ENCODE measurements at places on chromosomes 7 and 10. TPM values are rescaled to one million over a fixed set of nuclear protein-coding genes. Genes with fewer than 3 reads are reported as not detected.

DNA sequence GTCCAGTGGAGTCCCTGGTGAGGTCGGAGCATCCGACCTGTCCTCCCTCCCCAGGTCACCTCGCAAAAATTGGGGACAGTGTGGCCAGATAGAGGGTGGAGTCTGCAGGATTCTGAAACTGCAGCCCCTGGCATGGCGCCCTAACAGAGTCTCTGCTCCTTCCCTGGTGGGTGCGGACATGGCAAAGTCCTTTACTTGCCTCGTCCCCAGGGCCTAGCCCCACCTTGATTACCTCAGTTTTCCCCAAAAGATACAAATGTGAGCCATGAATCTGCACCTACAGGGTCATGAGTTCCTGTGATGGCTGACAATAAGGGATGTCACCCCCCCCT is 47.7 kb downstream of the NPVF start:
- DNase-seq = no peak

DNA sequence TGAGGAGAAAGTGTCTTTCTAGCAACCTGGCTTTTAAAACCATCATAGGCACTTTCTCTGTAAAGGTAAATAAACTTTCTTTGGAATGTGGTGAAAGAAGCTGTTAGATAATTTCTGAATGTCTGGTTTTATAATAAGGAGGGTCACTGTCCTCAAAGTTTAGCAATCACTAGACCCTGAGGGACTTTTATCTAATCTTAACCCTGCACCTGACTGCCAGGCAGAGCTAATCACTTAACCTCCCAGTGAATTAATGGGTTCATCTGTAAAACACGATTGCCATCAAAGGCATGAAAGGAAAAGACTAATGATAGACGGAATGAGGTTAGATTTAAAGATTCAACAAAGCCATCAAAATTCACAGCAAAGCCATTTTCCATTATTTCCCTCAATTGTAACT is 553.8 kb downstream of the GRM8 start:
- DNase-seq = no peak

DNA sequence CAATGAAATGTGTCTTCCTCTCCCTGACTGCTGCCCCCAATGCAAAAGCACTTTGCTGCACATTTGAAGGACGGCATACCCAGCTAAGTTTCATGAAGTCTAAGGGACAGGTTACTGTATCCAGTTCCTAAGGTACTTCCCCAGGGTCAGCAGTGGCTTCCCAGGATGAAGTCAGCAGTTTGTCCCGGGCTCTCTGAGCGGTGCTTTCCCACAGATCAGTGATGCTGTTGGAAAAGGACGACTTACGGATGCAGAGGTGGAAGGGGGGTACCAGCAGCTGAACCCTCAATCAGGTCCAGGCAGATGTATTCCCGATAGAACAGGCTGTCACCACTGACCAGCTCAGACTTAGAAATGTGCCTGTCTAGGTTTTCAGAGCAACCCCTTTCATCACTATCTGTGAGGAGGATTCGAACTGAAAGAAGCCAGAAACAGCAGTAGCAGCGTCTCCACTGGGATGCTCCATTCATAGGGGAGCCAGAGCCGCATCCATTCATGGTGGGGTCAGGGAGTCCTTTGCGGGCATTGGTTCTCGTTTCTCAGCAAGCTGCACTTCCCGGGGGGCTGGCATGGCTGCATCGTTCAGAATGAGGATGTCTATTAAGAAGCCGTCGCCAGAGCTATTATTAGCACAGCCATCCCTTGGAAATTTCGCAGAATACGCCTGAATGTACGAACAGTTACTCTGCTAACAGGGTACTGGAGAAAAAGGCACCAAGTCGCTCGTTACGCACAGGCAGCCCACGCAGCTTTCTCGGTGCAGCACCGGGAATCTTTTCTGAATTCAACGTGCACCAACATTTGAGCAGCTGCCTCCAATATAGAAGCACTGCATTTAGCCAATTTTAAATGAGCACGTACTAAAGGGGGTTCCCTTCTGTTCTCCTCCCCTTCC is 303.7 kb downstream of the PRPF18 start:
- DNase-seq = no peak

- DNase-seq = no peak
These were observed 65.8 kb downstream of the ATE1 start for GRCh38 chr10:121862042-121862441.

DNA sequence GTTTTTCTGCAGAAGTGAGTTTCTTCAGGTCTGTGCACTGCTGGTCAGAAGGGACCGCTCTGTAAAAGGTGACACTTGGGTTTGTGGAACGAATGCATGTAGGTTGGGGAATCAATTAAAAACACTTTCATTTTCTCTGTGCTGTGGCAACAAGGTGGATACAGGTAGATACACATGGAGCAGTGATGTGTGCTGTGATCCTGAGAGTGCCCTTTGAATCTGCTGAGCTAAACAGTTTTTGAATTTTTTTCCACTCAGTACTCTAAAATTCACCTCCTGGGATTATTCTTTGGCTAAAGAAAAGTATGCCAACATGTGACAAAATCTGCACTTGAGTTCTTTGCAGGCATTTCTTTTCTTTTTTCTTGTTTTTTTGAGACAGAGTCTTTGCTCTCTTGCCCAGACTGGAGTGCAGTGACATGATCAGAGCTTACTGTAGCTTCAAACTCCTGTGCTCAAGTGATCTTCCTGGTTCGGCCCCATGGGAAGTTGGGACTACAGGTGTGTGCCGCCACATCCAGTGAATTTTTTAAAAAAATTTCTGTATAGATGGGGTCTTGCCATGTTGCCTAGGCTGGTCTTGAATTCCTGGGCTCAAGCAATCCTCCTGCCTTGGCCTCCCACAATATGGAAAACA is 338.9 kb downstream of the EXOC4 start:
- DNase-seq = no peak

DNA sequence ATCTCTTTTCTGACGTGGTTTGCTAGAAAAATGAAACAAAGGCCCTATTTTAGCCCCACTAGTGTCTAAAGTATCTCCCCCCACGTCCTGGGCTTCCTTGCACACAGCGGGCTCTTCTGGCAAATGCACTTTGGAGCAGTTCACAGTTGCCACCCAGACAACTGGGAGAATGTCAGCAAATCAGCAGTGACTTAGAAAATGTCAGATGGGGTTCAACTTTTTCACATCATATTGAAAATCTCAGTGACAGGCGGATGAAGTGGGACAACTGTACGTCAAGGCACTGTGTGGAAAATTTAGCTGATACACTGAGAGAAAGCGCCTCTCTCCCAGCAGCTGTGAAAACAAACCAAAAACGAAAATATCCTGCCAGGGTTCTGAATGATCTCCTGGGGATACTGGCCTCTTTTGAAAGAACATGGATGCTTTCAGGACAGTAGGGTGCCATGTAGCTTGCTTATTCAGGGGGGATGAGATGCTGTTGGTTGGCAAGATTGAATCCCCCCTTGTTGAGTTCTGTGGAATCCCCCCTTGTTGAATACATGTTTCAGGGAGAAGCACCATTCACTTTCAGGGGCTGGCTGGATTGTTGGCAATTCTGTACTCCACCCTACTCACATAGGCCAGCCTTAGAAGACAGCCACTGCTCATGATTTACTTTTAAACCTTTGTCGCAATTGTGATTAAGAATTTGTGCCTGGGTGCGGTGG is 372.8 kb upstream of the CELF2 start:
- DNase-seq = no peak

DNA sequence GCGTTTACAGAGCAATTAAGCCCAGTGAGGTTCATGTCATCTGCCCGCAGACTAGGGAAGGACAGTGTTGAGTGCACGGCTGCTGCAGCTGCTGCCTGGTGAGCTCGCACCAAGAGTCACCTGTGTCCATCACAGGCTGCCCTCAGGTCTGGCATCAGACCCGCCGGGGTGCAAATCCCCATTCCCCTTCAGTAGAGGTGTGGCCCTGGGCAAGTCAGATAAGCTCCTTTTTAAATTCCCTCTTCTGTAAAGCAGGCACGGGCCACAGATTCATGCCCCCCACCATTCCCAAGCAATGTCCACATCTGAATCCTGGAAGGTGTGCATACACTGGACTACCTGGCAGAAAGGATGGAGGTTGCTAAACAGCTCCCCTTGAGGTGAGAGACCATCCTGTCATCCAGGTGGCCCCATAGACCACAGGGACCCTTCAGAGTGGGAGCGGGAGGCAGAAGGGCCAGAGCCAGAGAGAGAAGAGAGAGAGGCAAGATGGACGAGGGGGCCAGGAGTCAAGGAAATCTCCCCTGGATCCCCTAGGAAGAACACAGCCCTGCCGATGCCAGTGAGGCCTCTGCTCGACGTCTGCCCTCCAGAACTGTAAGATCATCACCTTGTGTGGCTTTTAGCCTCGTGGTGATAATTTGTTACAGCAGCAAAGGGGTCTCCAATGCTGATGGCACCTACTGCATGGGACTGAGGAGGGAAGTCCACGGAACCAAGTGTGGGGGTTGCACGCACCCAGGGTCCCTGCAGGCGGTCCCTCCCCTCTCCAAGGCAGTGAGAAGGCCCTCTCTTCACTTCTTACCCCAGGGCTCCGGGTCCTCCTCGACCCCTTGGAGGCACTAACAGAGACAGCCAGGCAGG is 168.8 kb downstream of the TCERG1L start:
- DNase-seq = no peak

GRCh38 chr10:75499556-75500160 is 68.2 kb downstream of the LRMDA start:
- no peak for DNase-seq

DNA sequence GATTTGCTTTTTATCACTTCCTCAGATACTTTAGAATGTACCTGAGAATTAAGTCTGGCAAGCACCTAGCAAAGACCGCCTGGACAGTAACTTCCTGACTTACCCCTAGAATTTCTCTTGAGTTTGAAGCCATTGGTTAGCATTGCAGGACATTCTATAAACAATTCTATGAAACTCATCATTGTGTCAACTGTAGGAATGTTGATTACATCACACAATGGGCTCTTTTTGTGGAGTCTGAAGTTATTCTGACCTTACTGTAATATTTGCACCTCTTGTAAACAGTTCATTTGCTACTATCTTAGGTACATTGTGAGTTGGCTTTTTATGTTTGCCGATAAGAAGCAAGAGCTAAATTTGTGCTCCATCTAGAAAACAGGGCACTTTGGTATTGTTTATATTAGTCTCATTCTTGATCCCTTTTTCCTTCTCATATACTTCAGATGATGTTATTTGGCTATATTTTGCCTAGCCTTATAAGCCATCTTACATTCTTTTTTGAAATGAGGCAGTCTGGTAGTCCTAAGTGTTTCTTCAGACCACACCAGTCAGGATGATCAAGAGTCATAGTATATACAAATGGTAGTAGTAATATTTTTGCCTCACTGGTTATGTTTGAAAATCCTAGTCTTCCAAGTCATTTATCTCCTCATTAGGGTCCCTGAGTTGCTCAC is 52.4 kb downstream of the CASD1 start:
- no peak for DNase-seq

DNA sequence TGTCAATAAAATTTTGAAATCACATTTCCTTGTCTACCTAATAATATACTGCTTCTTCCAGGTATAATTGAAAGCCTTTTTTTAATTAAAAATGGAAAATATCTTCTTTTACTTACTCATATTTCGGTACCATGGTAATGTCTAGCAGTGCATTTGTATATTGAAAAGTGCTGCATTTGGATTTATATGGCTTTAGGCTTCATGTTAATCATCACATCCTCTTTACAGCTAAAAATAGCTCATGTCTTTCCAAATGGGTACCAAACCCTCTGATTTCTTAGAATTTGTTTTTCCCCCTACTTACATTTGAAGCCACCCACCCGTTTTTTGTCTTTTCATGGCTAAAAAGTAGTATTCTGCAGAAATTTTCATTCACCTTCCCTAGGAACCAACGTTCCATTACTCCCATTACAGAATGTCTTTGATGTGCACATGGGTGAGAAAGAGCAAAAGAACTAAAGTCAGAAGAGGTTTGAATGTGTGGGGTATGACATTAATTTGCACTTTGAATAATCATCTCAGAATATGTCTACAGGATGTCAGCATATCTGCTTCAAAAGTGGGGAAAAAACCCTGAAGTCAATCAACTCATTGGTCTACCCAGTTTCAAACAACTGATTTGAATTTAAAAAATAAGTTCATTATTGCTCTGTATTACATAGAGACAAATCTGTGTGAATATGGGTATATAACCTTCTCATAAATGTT is 935.9 kb downstream of the GATA3 start:
- no peak for DNase-seq

GRCh38 chr10:87578842-87579401 is 74.2 kb downstream of the MINPP1 start:
- DNase-seq = peak; percentile 36

DNA sequence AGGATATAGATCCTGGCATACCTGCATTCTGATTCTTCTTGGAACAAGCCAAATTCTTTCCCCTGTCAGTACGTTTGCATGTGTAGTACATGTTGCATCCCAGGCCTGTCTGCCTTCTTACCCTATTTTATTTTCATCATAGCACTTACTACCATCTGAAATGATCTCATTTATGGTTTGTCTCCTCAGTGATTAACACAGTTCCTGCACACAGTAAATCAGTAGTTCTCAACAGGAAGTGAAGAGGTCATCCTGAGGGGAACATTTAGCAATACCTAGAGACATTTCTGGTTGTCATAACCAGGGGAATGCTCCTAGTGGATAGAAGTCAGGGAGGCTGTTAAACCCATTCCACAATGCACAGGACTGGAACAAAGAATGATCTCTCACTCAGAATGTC is 38.2 kb upstream of the SLC26A4 start:
- DNase-seq = no peak

DNA sequence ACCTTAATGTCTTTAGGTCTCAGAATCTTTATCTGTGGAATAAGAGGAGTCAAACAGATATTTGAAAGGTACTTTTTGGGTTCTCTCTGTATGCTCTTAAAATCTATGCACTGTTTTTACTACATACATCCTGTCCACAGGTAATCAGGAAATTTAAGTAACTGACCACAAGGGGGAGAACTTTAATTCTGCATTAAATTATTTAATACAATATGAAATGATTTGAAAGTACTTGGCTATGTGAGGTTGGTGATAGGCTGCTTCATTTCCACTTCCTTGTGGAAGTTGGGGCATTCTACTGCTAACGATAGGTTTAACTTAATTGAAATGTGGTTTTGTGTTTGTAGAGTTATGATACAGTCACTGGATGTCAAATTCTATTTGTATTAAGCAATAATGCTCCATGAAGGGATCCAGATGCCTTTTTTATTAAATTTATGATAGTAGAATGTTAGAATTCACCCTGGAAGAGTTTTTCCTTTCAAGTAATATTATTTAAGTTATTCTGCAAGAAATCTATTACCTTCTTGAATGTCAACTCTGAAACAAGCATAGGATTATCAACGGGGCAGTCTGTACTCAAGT is 6.0 kb downstream of the TEX47 start:
- no peak for DNase-seq

The ANK3 gene
- total RNA-seq = 28.3 TPM

The ZNF804B gene
- not detected for total RNA-seq

The C10orf105 gene
- 0.28 TPM for total RNA-seq

The VIPR2 gene
- total RNA-seq = 8.6 TPM

All from ovary (tissue), 10 donors.